ENCODE measurements at places on chromosomes 11 and 22.

DNA sequence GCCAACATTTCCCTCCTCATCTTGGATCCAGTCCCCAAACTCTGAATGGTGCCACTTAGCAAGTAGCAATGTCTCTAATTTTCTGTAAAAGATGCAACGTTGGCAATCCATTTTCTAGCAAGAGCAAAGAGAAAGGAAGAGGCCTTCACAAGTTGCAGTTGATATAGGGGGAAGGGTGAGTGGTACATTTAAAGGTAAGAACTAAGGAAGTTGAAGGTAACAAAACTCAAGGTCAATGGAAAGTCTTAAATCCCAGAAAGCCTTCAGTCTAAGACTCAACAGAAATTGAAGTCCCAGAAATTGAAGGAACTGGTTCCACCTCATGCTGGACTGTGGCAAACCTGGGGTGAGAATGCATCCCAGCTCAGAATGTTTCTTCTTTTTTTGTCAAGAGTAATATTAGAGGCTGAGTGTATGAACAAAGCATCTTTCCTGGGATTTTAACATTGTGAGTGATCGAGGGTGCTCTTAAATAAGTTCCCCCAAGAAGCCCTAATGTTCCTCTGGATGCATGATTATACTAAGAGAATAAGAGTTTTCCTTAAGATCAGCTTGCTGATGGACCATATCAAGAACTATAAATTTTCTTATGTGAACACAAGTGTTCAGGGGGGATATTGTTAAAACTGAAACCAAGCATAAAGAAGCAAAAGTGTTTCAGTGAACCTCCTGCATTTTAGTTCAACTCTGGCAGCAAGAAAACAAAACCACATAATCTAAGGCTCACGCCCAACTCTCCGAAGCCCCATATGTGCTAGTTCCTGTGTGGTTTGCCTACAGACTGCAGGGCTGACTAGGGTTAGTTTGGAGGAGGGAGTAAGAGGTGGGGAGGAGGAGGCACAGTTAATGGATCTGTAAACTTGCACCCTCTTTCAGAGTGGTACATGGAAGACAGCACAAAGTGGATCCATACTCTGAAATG lies at the start of gene GRAP2:
TSS of gene GRAP2 (plus strand) at position 779 of the 922 bp plus-strand sequence. CDS start 46,023 bp downstream, outside the sequence.
- no peak for DNase-seq

GRCh38 chr11:119788911-119789560 lies 60.0 kb upstream of the NECTIN1 start:
- DNase-seq = no peak

DNA sequence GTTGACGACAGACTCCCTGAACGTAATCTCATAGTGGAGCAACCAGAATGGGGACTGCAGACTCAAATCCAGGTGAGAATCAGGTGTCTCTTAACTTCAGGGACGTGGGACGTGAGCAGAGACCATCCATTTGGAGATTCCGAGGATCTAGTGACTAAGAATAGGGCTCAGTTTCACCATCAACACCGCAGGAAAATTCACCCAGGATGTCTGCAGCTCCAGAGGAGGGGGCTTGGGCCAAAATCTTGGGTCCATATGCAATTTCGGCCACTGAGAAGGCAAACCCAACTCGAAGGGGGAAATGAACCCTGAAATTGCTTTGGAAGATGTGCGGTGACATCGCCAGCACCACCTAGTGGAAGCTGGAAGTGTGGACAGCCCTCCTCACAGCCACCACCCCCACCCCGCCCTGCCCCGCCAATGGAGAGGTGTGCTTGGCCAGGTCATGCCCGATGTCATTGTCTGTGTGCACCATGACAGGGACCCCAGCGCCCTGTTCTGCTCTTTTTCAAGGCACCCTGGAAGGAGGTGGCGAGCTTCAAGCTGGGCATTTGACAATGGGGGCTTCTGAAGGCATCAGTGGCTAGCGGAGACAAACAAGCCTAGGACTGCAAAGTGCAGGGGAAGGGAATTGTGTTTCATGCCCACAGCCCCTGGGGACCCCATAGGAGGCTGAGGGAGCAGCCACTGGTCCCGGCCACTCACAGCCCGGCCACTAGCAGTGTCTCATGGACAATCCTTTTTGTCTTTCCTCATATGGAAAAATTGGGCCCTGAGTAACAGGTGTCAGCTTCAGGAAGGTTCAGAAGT lies 24.8 kb downstream of the APOL1 start:
- DNase-seq = peak; percentile 25

- no peak for DNase-seq
Observed at GRCh38 chr11:40100781-40101180, 1358.7 kb downstream of the LRRC4C start.

DNA sequence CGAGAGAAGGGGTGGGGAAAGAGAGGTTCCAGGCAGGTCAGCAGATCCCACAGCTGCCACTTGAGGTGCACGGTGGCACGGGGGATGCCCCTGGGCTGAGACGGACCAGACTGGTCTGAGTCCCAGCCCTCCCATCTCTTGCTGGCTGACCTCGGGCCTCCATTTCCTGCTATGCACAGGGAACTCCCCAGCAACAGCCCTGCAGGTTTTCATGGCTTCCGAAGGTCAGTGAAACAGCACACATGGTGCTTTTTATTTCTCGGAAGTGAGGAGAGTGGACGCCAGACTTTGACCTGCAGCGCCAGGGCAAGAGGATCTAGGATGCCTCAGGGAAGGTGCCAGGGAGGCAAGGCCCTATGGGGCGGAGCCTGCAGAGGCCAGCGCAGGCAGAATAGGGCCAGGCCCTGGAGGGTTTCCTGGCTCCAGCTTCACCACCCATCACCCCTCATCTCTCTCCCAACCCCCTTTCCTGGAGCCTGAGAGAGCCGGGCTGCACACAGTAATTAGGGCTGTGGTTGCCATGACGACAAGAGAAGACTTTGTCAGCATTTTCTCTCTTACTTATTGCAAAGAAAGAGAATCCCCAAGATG lies 29.5 kb downstream of the SLC22A12 start:
- DNase-seq = no peak

- DNase-seq = no peak
Observed at GRCh38 chr11:7307836-7308235, 56.1 kb downstream of the SYT9 start.

- no peak for DNase-seq
Observed at GRCh38 chr11:59551659-59552521, 40.6 kb downstream of the OR4D9 start.

DNA sequence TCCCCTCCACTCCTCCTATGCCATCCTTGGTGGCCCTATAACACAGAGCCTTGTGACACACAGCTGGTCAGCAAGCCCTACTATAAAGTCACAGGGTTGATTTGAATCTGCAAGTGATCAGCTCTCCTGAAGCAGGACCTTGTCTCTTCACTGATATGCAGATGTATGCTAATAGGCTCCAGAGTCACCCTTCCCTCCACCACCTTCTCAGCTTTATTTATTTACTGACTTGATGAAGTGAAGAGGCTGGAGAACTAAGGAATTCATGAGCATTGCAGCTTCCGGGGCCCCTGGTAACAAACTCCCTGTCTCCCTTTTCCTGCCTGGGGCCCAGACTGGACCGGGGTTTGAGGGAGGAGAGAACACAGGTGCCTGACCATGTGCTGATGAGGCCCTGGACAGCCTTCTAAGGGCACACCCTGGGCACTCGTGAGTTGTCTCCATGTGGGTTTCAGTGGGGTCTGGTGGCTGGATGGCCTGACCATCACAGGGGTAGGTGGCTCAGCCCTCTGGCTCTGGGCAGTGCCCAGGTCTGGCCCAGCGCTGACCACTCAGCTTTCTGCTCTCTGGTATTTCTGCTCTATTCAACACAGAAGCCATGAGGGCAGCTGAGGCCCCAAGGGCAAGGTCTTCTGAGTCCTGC lies 307.5 kb downstream of the NTM start:
- DNase-seq = no peak

- no peak for DNase-seq
Observed at GRCh38 chr11:27227736-27228135, 135.3 kb downstream of the CCDC34 start.

DNA sequence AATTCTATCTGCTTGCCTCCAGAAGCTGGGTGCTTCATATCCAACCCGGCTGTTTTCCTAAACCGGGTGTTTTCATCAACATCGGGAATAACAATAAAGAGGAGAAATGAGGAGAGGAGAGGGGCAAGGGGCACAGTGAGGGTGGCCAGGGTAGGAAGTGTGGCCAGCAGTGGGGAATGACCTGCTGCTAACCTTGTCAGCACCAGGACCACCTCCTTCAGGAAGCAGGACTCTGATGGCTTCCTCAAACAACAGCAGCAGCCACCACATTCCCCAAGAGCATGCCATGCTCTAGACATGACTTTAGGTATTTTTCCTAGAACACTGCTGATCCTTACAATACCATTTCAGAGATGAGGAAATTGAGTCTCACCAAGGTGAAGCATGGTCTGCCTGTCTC lies 52.4 kb downstream of the TPBGL start:
- DNase-seq = no peak

GRCh38 chr11:89489930-89490329 lies 1.2 kb downstream of the NOX4 start:
- no peak for DNase-seq

DNA sequence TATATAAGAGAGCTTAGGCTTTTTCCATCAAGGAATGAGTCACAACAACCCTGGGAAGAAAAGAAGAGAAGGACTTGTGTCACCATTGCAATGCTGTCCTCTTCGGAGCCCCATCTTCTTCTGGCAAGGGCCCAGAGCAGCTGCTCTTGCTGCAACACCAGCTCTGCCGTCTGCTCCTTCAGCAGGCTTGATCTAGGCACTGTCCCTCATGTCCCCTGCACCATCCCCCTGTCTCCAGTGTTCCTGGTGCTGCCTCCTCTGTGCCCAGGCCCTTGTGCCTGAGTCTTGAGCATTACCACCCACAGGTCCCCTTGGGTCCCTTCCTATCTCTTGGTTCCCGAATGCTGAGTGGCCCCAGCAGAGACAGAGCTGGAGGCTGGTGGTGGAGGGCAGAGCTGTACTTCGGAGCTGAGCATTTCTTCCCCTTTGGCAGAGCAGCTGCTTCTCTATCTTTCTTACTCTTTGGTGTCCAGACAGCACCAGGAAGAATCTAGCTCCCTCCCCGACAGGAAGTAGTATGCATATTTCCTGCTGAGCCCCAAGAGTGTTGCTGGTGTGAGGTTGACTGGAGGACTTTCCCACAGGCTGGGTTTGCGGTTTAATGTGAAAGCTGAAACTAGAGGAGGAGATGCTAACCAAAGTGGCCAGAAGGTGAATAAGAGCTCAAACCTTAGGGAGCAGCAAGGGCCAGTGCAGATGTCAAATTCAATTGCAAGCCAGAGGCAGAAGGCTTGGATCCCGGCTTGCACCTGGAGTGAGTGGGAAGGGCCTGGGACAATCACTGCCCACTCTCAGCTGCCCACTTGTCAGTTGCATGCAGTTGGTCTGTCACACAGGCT lies 27.8 kb downstream of the WEE1 start:
- DNase-seq = no peak

DNA sequence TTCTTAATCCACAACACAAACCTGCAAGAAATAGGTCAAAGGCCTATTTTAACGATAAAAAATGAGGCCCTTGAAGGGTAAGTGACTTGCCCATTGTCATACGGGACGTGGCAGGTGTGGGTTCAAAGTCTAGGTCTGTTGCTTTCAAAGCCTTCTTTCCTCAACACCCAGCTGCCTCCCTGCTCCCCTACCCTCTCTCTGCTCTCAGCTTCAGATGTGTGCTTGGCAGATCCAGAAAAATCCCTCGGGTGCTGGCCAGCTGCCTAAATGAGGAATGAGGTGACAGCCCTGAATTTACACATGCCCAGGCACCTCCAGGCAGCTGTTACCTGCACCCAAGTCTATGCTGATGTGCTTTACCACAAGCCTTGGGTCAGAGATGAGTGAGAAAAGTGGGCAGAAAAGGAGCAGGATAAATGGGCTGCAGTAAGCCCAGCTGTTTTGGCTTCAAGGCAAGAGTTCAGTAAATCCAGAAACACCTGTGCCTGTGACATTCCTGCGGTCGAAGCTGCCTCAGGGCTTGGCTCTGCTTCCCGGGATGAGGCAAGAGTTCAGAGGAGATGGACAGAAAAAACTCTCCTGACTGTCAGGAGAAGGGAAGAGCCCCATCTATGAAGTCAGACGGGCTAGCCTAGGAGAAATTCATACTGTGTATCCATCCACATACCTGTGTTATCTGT lies 49.9 kb upstream of the LDLRAD3 start:
- DNase-seq = no peak

Data from NCI-H2029 (cell line).